Keratinocyte (primary cell): ENCODE measurements at places on chromosomes 3 and 15. TPM values are rescaled to one million over a fixed set of nuclear protein-coding genes. Genes with fewer than 3 reads are reported as not detected.

DNA sequence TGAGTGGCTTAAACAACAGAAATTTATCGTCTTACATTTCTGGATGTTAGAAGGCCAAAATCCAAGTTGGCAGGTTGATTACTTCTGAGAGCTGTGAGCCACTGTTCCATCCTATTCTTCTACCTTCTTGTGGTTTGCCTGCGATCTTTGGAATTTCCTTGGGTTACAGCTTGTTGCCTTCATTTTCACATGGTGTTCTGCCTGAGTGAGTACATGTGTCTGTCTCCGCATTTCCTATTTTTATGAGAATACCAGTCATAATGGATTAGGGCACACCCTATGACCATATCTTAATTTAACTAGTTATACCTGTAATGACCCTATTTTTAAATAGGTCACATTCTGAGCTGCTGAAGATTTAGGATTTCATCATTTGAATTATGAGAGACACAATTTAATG, 294.3 kb downstream of the CNTN4 start:
- no peak overlapping the region for H3K4me3 ChIP-seq
- no peak for DNase-seq
- no peaks in the 10 kb centered on the region for H3K27me3 ChIP-seq
- no peak overlapping the region for H3K27ac ChIP-seq
- no peaks in the 10 kb centered on the region for H3K36me3 ChIP-seq
- H3K4me1 ChIP-seq = no peaks in the 10 kb centered on the region

GRCh38 chr3:154864947-154865346, 215.2 kb upstream of the MME start:
- H3K27me3 ChIP-seq = no peaks in the 10 kb centered on the region
- H3K4me3 ChIP-seq = no peak overlapping the region
- H3K4me1 ChIP-seq = no peaks in the 10 kb centered on the region
- H3K36me3 ChIP-seq = no peaks in the 10 kb centered on the region

DNA sequence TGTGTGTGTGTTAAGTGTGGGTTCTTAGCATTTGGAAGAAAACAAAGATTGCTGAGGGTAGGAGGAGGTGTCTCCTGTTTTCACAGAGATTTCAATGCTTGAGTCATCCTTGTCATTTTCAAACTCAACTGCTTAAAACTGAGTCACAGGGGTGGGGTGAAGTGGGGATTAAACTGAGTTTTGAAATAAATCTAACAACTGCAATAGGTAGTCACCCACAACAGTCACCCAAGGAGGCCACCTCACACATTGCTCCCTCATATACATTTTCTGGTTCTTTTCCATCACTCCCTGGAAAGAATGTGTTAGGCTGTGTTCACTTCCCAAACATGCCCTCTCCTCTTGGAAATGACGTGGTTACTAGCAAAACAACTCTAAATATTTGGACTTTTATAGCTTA, 187.7 kb upstream of the CMC1 start:
- no peak overlapping the region for H3K27ac ChIP-seq
- no peaks in the 10 kb centered on the region for H3K36me3 ChIP-seq
- H3K27me3 ChIP-seq = no peaks in the 10 kb centered on the region
- H3K4me1 ChIP-seq = peaks cover 25% of the 10 kb centered on the region
- H3K4me3 ChIP-seq = no peak overlapping the region

- H3K4me3 ChIP-seq = no peak overlapping the region
- H3K4me1 ChIP-seq = peaks cover 64% of the 10 kb centered on the region
- peaks cover 42% of the 10 kb centered on the region for H3K36me3 ChIP-seq
- no peaks in the 10 kb centered on the region for H3K27me3 ChIP-seq
Measured at GRCh38 chr3:58044691-58045483, 36.7 kb downstream of the FLNB start.

- H3K27me3 ChIP-seq = no peaks in the 10 kb centered on the region
- no peaks in the 10 kb centered on the region for H3K36me3 ChIP-seq
- H3K4me3 ChIP-seq = no peak overlapping the region
- DNase-seq = no peak
Measured at GRCh38 chr15:61612111-61612510, 383.0 kb upstream of the RORA start.

The GP5 gene
- polyA plus RNA-seq = 0.02 to 0.05 TPM (median 0.04 TPM) in 3 replicates

DNA sequence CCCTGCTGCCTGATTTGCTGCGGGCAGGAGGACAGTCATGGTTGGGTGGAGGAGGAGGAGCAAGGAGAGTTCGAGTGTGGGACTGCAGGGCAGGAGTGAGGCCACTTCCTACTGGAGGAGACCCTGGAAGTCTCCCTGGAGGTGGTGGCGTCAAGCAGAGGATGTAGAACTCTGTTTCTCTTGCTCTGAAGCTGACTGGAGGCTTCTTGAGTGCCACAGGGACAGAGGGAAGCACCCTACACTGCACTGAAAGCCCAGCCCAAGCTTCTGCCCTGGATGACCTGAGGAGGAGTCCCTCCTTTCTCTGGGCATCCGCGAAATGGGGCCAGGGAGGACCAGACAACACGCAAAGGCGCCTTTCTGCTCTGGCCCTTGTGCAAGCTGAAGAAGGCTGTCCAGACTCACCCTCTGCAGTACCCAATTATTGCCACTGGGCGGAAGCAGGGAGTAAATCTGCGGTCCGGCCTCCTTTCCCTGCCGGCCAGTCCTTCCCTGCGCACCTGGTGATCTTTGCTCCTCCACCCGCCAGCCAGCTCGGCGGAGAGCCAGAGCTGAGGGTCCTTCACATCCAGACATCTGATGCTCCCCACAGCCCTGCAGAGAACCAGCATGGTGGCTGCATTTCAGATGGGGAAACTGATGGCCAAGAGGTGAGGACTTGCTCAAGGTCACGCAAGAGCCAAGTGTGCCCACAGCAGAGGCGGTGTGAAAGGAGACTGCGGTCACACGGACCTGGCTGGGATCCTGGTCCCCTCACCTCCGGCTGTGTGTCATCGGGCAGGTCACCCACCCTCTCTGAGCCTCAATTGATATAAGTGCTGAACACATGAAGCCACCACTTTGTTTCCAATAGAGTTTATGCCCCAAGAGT, 207.1 kb downstream of the TBC1D2B start:
- H3K4me1 ChIP-seq = no peaks in the 10 kb centered on the region
- no peak overlapping the region for H3K4me3 ChIP-seq
- no peaks in the 10 kb centered on the region for H3K27me3 ChIP-seq
- H3K27ac ChIP-seq = no peak overlapping the region
- no peaks in the 10 kb centered on the region for H3K36me3 ChIP-seq

GRCh38 chr15:94607176-94607654, 375.9 kb downstream of the MCTP2 start:
- H3K36me3 ChIP-seq = no peaks in the 10 kb centered on the region
- H3K4me3 ChIP-seq = no peak overlapping the region
- H3K27me3 ChIP-seq = no peaks in the 10 kb centered on the region
- no peak for DNase-seq

- no peak overlapping the region for H3K4me3 ChIP-seq
- peaks cover 25% of the 10 kb centered on the region for H3K4me1 ChIP-seq
- no peak overlapping the region for H3K27ac ChIP-seq
Measured at GRCh38 chr3:188580659-188581058, 426.7 kb downstream of the LPP start.

DNA sequence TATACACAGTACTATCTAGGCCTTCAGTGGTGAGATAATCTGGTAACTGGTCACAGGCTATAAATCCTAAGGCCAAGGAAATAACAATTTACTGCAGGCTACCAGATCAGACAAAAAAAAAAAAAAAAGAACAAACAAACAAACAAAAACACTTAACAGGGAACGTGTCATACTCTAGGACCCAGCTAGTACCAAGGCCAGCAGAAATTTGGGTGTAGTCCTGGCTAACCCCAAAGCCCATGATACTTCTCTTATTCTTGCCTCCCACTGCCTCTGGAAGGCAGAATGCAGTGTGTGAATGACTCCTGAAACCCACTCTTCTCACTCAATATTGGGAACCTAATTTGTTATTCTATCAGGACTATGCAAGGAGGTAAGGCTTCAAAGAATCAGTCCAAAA, 53.7 kb upstream of the ST3GAL6 start:
- no peak overlapping the region for H3K27ac ChIP-seq
- H3K4me1 ChIP-seq = no peaks in the 10 kb centered on the region
- no peak overlapping the region for H3K4me3 ChIP-seq
- no peaks in the 10 kb centered on the region for H3K36me3 ChIP-seq
- no peak for DNase-seq

- no peak overlapping the region for H3K4me3 ChIP-seq
- H3K27me3 ChIP-seq = no peaks in the 10 kb centered on the region
- no peaks in the 10 kb centered on the region for H3K36me3 ChIP-seq
- no peak for DNase-seq
- H3K27ac ChIP-seq = no peak overlapping the region
Measured at GRCh38 chr3:84082726-84083125, 876.1 kb upstream of the CADM2 start.

DNA sequence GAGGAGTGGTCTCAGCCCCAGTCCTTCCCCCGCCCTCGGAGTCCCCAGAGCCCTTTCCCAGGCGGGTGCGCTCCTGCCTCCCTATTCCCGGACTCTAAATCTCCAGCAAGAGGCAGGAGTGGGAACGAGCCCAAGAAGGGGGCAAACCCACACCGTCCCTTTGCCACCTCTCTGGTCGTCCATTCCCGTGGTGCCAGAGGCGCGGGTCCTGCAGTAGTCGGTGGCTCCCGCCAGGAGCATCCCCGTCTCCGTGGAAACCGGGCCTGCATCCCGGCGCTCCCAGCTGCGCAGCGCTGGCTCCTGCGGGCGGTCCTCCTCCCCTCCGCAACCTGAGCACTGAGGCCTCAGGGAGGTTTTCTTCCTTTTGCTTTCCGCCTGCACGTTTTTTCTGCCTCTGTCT, 44.8 kb downstream of the LHFPL4 start:
- peaks cover 22% of the 10 kb centered on the region for H3K27me3 ChIP-seq
- no peak overlapping the region for H3K4me3 ChIP-seq
- H3K27ac ChIP-seq = no peak overlapping the region
- H3K36me3 ChIP-seq = no peaks in the 10 kb centered on the region
- no peaks in the 10 kb centered on the region for H3K4me1 ChIP-seq

DNA sequence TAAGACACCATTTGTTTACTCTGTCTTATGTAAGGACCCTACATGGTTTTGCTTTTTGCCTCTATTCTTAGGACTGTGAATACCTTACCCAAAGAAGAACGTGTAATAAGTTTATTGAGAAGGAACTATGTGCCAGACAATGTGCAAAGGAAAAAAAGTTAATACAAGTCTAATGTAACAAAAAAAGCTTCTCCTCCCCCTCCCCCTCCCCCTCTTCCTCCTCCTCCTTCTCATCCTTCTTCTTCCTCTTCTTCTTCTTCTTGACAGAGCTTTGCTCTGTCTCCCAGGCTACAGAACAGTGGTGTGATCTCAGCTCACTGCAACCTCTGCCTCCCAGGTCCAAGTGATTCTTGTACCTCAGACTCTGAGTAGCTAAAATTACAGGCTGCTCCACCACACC, 50.9 kb upstream of the MITF start:
- no peak overlapping the region for H3K4me3 ChIP-seq
- H3K27ac ChIP-seq = no peak overlapping the region
- H3K4me1 ChIP-seq = no peaks in the 10 kb centered on the region
- no peak for DNase-seq
- peaks cover 5% of the 10 kb centered on the region for H3K27me3 ChIP-seq

The GALNT15 gene
- 0.03 TPM in 1 of 3 replicates, not detected in the others for polyA plus RNA-seq

DNA sequence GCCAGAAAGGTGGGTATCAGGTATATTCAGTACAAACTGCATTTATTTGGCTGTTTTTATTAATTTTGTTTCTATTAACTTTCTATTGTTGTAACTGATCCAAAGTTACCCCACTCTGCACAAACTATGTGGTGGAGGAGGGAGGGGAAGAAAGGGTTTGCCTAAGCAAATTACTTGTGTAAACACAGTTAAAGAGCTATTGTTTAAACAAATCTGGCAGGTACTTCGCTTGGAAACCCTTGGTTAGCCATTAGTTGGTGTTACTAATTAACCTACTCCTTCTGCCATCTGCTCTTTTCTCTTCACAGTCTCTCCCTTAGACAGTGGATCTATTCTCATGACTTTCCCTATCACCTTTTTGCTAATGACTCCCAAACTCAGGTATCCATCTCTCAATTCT, 328.4 kb upstream of the NECTIN3 start:
- no peaks in the 10 kb centered on the region for H3K27me3 ChIP-seq
- H3K4me3 ChIP-seq = no peak overlapping the region
- DNase-seq = no peak

GRCh38 chr15:74653426-74654102, 37.9 kb downstream of the CLK3 start:
- H3K27me3 ChIP-seq = no peaks in the 10 kb centered on the region
- peaks cover 17% of the 10 kb centered on the region for H3K4me1 ChIP-seq
- no peak overlapping the region for H3K27ac ChIP-seq
- peaks cover 4% of the 10 kb centered on the region for H3K36me3 ChIP-seq

The TEX55 gene
- polyA plus RNA-seq = not detected in 3 replicates

DNA sequence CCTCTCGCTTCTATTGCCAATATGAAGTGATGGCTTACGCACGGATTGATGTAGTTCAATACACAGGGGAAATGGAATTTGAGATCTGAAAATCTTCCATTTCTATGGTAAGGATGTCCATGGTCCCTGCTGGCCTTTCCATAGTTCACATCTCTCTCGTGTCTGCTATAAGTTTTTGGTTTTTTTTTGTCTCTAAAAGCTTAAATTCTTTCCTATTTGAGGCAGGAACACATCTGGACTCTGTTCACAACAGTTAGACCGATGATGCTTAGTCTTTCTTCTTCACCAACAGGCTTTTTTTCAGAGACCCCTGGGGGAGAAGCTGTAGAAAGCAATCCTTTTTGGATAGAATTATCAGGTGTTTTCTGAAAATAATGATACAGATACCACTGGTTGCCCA, 108.1 kb downstream of the XXYLT1 start:
- H3K4me3 ChIP-seq = no peak overlapping the region
- no peak overlapping the region for H3K27ac ChIP-seq
- no peaks in the 10 kb centered on the region for H3K36me3 ChIP-seq
- no peak for DNase-seq
- no peaks in the 10 kb centered on the region for H3K27me3 ChIP-seq
- no peaks in the 10 kb centered on the region for H3K4me1 ChIP-seq

GRCh38 chr15:79467865-79468586, 35.9 kb downstream of the MINAR1 start:
- H3K36me3 ChIP-seq = no peaks in the 10 kb centered on the region
- no peak overlapping the region for H3K4me3 ChIP-seq
- H3K27ac ChIP-seq = no peak overlapping the region

The PRR20G gene
- 0.05 TPM in 1 of 3 replicates, not detected in the others for polyA plus RNA-seq

GRCh38 chr15:33200444-33200843, 5.9 kb upstream of the FMN1 start:
- peaks cover 17% of the 10 kb centered on the region for H3K4me1 ChIP-seq
- no peaks in the 10 kb centered on the region for H3K36me3 ChIP-seq
- no peak for DNase-seq
- H3K27ac ChIP-seq = no peak overlapping the region
- no peak overlapping the region for H3K4me3 ChIP-seq
- H3K27me3 ChIP-seq = no peaks in the 10 kb centered on the region

- H3K27me3 ChIP-seq = no peaks in the 10 kb centered on the region
- peaks cover 16% of the 10 kb centered on the region for H3K4me1 ChIP-seq
- DNase-seq = no peak
- H3K36me3 ChIP-seq = no peaks in the 10 kb centered on the region
- no peak overlapping the region for H3K27ac ChIP-seq
Measured at GRCh38 chr3:38039899-38040261, 872 bp downstream of the DLEC1 start.

The CYP19A1 gene
- not detected in 3 replicates for polyA plus RNA-seq

GRCh38 chr3:183254487-183255347, 1.7 kb downstream of the B3GNT5 start:
- H3K36me3 ChIP-seq = peaks cover 8% of the 10 kb centered on the region
- DNase-seq = no peak
- peak overlapping the region; percentile 79 for H3K4me3 ChIP-seq
- H3K4me1 ChIP-seq = peaks cover 32% of the 10 kb centered on the region
- no peaks in the 10 kb centered on the region for H3K27me3 ChIP-seq
